ENCODE measurements at places on chromosomes 4 and X.

GRCh38 chr4:142687547-142688275 lies 158.4 kb downstream of the INPP4B start:
- DNase-seq = no peak

DNA sequence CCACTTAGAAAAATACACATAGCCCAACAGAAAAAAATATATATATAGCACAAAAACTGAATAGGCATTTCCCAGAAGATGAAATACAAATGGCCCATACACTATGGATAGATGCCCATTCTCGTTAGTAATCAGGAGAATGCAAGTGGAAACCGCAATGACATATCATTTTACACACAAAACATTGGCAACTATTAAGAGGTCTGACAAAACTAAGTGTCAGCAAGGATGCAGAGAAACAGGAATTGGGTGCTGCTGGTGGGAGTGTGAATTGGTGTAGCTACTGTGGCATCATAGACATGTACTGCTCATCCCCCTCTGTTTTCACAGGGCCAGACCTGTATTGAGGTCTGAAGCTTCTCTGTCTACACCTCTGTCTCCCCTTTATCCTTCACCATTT lies 320.0 kb downstream of the IDS start:
- no peak for DNase-seq

DNA sequence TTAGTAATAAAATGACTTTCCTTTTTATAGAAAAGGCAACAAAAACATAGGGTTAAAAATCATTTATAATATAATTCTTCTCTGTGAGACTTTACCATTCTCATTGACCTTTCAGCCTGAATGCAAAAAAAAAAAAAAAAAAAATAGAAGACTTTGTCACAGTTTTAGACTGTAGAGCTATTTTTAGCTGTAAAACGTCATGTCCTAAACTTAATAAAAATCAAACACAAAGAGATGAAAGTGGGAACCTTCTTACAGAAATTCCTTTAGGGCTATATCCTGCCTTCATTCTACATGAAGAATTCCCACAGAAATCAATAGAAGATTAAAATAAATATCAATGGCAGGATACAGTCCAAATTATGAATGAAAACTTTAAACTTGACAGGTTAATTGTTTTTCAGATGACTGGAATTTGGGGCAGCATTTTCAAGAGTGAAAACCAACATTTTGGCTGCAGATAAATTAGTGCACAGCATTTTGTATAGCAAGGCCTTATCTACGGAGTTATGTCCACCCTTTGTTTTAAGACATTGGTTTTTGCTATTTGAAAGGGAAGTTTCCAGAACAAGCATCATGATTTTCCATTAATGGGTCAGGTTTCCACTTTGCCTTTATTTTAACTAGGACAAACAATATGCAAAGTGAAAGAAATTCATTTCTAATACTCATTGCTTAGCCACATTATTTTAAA lies 219.5 kb downstream of the SPCS3 start:
- DNase-seq = no peak

- no peak for DNase-seq
These were observed 10.7 kb downstream of the SLC39A8 start for GRCh38 chr4:102334624-102335023.

GRCh38 chr4:184957446-184958115 lies 60.7 kb upstream of the HELT start:
- no peak for DNase-seq

DNA sequence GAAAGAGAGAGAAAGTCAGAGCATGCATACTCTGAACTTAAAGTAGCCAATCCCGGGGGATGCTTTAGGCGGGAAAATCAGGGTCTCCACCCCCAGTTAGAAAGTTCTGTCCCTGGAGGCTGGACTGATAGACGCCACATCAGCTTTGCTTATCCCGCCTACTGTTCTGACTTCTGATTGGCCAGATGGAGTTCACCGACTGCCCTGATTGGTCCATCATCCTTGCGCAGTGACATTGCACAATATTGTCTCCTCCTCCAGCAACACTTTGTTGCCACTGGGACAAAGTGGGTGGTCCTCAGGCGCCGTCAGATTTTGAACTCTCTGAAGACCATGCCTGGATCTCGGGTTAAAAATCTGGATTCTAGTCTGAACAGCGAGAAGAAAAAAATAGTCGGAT lies 50.3 kb downstream of the SSX3 start:
- DNase-seq = no peak

DNA sequence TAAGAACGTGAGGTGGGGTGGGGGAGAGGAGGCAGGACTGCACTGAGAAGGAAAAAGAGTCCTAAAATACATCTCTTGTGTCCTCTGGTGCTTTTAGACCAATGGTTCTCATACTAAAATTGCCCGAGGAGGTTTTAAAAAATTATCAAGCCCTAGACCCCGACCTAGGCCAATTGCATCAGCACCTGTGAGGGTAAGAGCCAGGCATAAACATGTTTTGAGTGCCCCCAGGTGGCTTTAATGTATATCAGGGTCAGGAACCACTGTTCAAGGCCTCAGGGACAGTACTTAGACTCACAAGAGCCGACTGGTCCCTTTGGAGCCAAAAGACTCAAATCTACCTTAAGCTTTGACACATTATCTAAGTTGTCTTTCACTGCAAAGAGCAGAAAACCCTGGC lies 37.5 kb upstream of the TMEM150C start:
- DNase-seq = no peak

- DNase-seq = no peak
These were observed 34.3 kb downstream of the ZNF330 start for GRCh38 chr4:141255016-141255415.

DNA sequence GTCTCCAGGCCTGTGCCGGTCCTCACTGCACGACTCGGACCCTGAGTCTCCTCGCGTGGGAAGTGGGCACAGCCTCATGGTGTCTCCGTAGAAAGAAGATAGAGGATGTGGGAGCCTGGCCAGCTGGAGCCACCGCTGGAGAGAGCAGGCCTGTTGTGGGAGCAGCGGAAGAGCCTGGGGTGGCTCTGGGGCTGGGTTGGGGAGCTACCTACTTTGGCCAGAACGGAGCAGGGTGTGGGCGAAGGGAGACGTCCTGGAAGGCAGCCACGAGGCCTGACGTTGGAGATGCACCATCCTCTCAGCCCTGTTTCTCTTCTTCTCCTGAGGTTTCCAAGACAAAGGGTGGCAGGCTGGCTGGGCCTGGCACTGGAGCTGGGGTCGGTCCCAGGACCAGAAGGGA lies 93.8 kb downstream of the SORCS2 start:
- DNase-seq = no peak

DNA sequence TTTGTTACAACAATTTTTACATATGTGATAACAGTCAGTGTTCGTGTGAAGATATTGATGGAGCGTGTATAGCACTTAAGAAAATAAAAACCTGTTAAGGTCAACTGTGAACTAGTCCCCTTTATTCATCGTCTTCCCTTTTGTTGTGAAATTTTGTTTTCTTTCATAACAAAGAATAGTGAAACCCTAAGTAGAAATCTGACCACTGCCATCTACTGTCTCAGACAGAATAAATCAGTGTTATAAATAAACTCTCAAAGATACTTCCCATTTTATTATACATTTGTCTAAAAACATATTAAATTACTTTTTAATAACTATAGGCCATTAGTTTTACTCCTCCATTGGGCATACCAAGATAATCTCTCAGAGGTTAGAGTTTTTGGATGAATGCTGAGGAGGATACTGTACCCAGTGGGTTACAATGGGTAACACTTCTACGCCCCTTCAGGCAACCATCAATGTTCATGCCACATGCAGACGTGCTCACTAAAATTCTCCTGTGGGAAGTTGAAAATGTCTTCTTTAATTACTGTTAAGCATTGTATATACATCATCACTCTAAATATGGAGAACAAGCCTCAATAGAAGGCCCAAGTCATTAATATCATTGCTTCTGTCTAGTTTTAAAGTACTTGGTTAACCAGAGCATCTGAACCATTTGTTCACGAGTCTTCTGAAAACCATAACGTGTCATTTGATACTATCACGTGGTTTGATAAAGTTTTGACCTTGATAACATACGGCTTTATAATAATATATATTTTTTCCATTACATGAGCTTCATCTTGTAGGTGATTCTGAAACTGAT lies 171.2 kb downstream of the TMA16 start:
- DNase-seq = peak; percentile 1

GRCh38 chr4:75673959-75674328 lies 733 bp upstream of the G3BP2 start:
- DNase-seq = peak; percentile 42

- no peak for DNase-seq
These were observed 1054.2 kb downstream of the ARAP2 start for GRCh38 chr4:35189988-35190613.

- peak; percentile 24 for DNase-seq
These were observed 5.7 kb downstream of the SH3BP2 start for GRCh38 chr4:2798399-2799223.

DNA sequence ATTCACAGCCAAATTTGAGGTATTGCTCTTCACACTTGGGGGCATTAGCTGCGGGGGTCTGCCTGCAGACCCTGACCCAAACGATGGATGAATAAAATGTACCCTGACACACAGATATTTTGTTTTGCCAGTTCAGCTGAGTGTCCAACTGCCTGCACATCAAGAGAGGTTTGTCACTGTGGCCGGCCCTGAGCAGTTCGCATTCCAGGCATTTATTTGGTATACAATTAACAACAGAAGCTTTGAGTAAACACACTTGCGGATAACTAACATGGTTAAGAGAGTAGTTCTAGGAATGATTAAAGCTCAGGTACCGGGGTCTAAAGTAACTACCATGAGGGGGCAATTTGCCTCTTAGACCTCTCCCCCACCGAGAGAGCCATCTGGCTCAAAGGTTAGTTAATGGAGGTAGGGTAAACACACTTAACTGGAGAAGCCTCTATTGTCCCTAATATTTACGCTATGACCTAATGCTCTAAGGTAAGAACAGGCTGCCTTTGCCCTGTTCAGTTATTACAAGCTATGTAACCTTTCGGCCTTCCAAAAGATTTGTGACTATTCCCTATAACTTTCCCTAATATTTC lies 162.0 kb downstream of the SNCA start:
- DNase-seq = no peak

DNA sequence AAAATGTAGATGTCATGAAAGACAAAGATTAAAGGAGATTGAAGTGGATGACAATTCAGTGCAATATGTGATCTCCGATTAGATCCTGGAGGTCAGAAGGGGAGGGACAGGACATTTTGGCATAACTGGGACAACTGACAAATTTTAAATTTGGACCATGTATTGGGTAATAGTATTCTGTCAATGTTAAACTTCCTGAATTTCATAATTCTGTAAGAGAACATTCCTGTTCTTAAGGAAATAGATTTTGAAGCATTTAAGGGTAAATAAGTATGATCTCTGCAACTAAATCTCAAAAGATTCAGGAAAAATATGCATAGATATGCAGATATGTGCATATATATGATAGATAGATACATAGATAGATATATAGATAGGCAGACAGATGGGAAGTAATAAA lies 11.0 kb downstream of the ODAPH start:
- DNase-seq = no peak

DNA sequence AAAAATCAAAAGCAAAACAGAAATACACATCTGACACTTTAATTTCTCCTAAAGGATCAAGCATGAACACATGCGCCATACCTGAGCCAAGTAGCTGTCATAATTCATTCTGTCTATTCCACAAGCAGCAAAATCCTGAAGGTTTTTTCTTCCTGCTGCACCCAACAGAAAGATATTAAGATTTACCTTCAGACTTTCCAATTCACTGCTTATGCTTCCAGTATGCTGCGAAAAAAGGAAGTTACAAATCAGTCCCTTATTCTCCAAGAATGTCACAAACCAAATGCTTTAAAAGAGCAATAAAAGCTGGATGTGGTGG lies 29.2 kb upstream of the FGFBP2 start:
- no peak for DNase-seq

- DNase-seq = no peak
These were observed 117.0 kb downstream of the DCK start for GRCh38 chr4:71110499-71110898.

DNA sequence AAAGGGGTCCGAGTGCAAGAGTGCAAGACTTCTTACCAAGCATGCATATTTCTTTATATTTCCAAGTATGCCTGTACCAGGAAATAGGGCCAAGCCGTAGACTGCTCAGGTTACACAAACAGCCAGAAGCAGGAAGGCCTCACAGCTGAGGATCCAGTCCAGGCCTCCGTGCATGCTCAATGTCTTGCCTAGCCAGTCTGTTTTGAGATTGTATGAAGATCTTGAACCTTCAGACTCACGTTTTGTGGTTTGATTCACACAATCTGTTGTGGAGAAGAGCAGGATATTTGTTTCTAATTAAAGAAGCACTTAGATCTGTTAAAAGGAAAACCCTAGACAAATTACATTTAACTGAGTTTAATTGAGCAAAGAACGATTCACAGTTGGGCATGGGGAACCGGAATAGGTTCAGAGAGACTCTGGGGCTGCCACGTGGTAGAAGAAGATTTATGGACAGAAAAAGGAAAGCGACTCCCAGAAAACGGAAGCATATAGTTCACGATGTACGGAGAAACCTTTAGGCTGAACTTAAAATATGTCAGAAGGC lies 1.2 kb downstream of the MGST2 start:
- DNase-seq = peak; percentile 83

GRCh38 chr4:120418146-120418545 lies 351.5 kb upstream of the MAD2L1 start:
- DNase-seq = no peak

- no peak for DNase-seq
These were observed 468 bp upstream of the MAGEA4 start for GRCh38 chrX:151912221-151912620.

DNA sequence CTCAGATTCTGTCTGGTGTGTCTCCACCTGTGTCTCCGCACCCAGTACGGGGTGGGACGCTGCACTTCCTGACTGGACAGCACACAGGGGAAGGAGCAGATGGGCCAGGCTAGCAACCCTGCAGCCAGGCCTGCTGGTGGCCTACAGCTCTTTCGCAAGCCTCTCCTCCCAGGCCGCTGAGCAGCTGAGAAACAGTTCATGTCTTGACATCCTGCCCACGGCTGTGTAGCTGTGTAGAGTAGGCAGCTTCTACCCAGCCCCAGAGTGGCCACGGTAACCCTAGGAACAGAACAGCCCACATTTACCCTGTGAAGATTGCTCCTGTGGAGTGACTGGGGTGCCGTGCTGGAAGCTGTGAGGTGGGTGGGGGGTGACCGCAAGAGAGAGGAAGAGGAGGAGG lies 38.9 kb downstream of the CCNQ start:
- no peak for DNase-seq

- DNase-seq = no peak
These were observed 67.2 kb downstream of the INPP4B start for GRCh38 chr4:142778900-142779299.

- DNase-seq = no peak
These were observed 282.2 kb downstream of the GUCY2F start for GRCh38 chrX:109199726-109200125.

- DNase-seq = peak; percentile 11
These were observed 85.2 kb downstream of the ACOX3 start for GRCh38 chr4:8355306-8355705.

GRCh38 chr4:173317004-173317403 lies 17.2 kb downstream of the HMGB2 start:
- no peak for DNase-seq

DNA sequence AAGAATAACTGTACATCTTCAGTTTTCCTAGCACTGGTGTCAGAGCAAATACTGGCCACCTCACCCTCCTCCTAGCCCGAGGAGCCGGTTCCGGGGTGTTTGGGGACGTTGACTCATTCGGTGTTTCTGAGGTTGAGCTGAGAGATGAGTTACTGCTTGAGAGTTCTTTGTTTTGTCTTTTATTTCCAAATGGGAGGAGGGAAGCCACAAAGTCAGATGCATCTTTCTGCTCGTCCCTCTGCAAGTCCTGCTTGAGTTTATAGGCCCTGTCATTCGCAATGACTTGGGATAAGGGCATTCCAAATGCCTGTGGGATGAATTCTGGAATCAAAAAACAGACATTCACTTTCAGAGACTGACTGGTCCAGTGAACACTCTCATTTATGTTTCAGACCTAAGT lies 77.5 kb downstream of the HCCS start:
- DNase-seq = peak; percentile 20

- DNase-seq = no peak
These were observed 133.1 kb downstream of the AFAP1 start for GRCh38 chr4:7806338-7807090.
